ENCODE measurements at places on chromosomes 4 and X.

DNA sequence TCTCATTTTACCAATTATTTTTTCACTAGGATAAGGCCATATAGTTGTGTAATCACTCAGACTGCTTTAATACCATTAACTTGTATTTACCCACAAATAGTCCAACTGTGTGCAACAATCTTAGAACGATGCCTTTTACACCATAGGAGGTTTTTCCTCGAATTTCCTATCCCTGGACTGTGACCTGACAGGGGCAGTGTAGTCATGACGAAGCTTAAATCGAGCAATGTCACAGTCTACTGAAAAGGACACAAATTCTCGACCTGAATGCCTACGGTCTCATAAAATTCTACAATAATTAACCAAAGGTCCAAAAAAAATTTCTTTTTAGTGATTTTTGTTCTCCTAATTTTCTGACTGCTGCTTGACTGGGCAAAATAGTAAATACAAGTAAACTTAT is 208.9 kb downstream of the ADAMTS3 start:
- no peak for DNase-seq

- DNase-seq: no peak
Measured at GRCh38 chrX:50470103-50471031, at the start of gene DGKK. Gene DGKK (minus strand): TSS chrX:50470825. CDS start chrX:50470678, 147 bp downstream.

- DNase-seq: no peak
Measured at GRCh38 chrX:153595387-153595786, 3.6 kb downstream of the CCNQ start.

DNA sequence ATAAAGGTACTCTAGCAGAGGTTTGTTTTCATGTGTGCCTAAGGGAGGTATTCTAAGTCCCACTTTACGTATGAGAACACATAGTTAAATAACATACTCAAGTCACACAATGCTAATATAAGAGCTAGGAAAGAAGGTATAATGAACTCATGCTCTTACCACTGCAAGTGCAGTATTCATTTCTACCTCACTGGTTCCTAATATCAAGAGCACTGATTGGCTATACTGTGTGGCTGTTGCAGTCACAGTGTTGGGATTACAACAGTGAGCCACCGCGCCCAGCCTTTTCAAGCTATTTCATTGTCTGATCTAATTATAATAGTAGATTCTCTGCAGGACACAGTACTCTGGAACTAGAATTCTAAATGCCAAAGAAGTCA is 84.0 kb downstream of the PDS5A start:
- no peak for DNase-seq

GRCh38 chr4:30833206-30833605 is 113.0 kb downstream of the PCDH7 start:
- DNase-seq: no peak

DNA sequence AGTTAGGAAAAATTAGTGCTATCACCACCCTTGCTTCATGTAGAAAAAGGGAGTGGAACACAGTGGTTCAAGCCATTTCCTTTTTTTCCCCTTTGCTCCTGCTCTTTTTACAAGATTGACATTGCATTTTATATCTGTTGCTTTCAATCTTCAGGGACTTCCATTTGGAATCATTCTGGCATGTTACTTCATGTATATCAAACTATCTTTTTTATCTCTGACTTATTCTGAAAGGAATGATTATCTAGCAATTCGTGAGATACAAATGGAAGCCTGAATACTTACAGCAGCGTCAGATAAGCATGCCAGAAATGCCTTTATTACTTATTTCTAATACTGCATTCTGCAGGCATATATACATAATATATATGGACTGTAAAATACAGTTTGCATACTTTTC is 20.4 kb downstream of the ADGRL3 start:
- DNase-seq: no peak

DNA sequence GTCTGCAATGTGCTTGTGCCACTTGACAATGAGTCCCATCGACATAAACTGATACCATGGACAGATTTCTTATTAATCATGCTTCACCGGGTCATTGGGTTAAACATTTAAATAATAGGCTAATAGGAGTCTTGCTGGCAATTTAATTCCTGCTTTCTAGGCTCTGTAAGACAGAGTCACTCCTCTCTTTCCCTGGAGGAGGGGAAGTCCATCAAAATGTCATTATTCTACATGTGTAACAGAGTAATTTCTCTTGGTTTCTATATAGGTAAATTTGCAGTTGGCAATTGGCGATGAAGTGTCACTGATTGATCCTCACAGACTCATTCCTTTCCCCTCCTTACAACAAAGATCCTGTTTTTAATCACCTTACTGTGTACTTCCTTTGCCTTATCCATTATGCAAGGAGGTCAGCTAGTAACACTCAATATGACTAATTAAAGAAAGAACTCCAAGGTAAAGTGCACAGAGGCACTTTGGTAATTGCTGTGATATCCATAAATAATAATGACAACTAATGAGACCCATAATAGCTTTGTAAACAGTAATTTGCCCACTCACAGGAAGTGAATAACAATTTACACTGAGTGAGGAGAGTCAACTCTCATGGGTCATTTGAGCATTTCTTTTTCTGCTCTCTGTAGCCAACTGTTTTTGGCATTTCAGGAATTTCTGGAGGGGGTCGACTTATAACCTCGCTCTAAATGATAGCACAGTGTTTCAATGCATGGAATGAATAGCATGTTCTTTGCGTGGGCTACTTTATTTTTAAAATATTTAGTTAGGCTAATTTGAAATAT is 184.0 kb downstream of the UGT8 start:
- DNase-seq: no peak

DNA sequence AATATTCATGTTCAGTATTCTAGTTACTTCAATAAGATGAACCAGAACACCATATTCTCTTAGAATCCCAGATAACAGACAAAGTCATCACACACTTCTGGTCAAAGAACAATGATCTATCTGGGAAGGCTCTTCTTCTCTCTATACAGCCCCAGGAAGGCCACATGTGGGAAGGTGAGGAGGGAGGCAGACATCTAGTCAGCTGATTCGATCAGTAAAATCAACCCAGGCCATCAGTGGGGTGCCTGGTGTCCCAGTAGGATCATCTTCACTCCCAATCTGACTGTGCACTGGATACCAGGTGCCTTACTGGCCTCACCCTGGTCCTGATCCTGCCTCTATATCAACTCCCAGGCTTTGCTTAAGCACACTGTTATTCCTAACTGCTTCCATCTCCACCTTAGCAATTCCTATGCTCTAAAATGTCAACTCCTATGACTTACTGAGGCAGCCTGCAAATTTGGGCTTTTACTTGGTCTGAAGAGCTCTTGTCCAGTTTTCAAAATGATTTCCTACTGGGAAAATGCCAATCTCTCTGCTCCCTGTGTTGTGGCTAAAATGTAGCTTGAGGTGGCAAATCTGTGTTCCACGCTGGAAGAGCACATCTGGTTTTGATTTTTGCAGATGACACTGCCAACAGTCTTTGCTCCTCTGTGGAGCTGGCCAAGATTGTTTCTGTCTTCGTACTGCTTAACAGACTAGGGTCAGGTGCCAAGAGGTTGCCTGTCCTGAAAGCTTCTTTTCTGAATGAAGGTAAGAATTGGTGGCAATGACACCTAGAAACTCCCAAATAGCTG is 128.7 kb downstream of the MGST2 start:
- no peak for DNase-seq

- no peak for DNase-seq
Measured at GRCh38 chrX:38878641-38879340, 77.5 kb downstream of the MID1IP1 start.

DNA sequence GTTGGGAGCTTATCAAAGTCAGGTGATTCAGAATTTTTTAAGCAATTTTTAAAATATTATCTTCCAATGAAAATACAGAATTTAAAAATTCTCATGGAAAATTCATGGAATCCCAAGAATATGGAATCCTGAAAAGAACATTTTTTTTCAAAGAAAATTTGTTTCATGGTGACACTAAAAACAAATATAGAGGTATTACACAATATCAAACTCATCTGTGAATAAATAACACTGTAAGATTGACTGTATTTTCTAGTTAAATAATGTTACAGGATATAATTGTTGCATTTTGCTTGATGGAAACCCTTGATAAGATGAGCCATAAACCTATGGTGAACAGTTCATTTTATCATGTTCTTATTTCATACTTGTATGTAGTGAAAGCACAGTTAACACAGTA is 11.4 kb downstream of the PRIMPOL start:
- DNase-seq: no peak

GRCh38 chr4:77355731-77356130 is 198.7 kb downstream of the CCNG2 start:
- DNase-seq: no peak

GRCh38 chr4:7904952-7905915 is 34.4 kb downstream of the AFAP1 start:
- DNase-seq: no peak
